MV-4-11 (cell line): ENCODE measurements at places on chromosomes 6 and 20.
A peak's percentile ranks its signal among the peaks of the same experiment; 100 is the strongest.

GRCh38 chr6:122817766-122818165, 28.7 kb downstream of the SMPDL3A start:
- no peak for DNase-seq

- no peak for DNase-seq
Measured at GRCh38 chr6:148990403-148990802, 243.6 kb downstream of the UST start.

DNA sequence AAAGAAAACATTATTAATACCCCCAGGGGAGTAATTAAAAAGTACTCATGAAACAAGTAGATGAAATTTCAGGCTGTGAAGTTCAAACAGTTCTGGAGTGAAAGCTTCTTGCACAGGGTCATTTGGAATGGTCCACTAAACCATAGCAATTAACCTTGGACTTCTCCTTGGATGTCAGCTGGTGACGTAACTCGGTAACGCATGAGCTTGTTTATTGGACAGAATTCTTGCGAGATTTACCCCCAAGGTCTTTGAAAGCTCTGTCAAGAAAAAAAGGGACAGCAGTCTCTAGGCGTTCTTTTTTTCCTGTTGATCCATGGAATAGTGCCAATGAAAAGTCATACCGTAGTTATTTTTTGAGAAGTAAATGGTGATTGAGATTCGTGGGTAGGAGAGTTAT, 2.2 kb downstream of the CD83 start:
- DNase-seq = no peak

DNA sequence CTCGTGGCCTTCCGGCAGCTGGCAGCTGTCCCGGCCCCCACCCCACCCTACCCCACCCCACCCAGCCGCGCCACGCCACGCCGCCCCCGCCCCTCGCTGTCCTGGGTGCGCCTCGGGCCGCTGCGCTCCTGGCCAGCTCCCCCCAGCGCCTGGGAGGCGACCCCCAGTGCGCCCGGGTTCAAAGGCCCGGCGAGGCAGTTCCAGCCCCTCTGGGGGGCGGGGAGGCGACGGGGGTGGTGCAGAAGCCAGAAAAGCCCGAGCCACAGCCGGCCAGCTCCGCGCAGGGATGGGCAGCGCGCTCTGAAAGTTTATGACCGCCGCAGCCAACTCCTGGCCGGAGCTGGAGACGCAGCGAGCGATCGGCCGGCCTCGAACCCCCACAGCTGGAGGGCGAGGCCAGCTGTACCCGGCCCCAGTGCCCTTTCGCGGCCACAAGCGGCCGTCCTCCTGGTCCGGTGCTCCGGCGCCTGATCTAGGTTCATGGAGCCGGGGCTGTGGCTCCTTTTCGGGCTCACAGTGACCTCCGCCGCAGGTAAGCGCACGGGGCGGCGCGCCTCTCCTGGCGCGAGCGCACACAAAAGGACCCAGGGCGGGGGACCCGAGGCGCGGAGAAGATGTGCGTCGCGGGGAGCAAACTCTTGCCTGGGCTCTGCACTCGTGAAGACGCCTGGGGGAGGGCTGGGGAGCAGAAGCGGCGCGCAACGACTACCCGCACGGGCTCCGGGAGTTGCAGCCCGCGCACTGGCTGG, at the start of gene EDN3:
Gene EDN3, plus strand, starts transcription at position 279 of the 749 bp plus-strand sequence. Its CDS starts 202 bp downstream, at position 481.
- DNase-seq = no peak

DNA sequence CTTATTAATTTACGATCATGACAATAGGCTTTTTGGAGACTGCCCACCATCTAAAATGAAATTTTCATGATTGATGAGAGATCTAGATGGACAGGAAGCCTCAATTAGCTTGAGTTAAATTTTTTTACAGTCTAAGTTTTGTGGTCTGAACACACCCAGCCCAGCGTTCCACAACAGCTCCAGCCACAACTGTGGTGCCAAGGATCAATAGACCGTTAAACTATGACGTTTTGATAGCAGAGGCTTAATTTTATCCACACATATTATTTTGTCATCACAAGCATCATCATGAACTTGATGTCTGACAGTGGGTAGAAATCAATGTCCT, 5.5 kb upstream of the GABRR1 start:
- no peak for DNase-seq

DNA sequence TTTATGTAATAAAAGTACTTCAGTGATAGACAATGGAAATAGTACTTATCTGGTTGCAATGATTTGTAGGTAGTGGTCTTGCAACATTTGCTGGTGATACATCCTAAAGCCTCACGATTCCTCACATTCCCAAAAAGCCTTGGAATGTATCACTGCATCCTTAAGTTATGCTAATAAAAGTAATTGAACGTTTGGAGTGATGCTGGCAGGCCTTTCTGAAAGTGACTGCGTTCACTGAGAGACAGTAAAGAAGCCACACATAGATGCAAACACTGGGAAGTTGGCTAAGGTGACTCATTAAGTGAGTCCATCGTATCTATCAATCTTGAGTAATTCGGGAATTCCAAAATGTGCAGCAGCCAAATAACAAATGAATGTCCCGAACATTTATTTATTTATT, 444.1 kb upstream of the SOX4 start:
- no peak for DNase-seq

GRCh38 chr20:20743511-20744169, 31.2 kb upstream of the RALGAPA2 start:
- DNase-seq = peak; percentile 78

GRCh38 chr20:14790771-14791620, 453.6 kb upstream of the FLRT3 start:
- no peak for DNase-seq
